ENCODE measurements at places on chromosomes 1 and 21.

DNA sequence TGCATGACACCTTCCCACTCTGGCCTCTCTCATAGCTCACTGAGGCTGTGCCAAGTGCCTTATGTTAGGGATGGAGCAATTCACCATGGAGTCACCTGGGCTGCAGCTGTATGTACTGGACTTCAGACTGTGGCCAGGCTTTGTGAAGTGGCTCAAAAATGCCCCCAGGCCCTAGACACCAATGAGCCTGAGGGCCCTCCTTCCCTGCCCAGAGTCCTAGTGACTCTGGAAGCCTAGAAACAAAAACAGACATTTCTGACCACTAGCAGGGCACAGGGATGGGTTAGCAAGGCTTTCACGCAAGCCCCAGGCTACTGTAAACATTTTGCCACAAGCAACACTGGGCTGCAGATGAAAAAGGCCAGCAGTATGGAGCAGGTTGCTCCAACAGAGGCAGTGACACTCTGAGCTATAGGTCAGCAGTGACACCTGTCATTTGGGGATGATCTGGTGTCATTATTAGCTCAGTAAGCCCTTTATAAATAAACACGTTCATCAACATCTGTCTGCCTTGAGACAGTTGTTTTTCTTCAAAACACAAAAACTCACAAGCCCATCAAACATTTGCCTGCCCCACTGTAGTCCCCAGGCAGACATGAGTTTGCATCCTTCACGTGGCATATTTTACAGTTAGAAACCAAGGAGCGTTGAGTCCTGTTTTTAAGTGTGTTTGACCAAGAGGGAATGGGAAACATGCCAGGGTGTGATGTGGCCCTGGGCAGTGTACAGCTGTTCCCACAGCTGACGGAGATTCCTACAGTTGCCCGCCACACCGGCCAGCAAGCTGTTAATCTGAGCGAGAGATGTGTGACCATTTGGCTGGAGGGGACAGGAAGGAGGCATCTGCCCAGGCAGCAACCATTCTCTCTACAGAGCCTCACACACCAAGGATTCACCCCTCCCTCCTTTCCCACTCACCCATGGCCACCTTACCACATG lies 66.8 kb downstream of the KCNN3 start:
- H3K4me3 ChIP-seq = no peak overlapping the region
- H3K27ac ChIP-seq = no peak overlapping the region
- DNase-seq = no peak

- H3K4me3 ChIP-seq = no peak overlapping the region
- H3K4me1 ChIP-seq = peaks cover 3% of the 10 kb centered on the region
- no peak for DNase-seq
Observed at GRCh38 chr21:28624626-28625025, 368.1 kb downstream of the LTN1 start.

- no peaks in the 10 kb centered on the region for H3K27me3 ChIP-seq
- peaks cover 44% of the 10 kb centered on the region for H3K36me3 ChIP-seq
- no peak overlapping the region for H3K4me3 ChIP-seq
- H3K4me1 ChIP-seq = peaks cover 34% of the 10 kb centered on the region
- peak overlapping the region; percentile 80 for H3K27ac ChIP-seq
Observed at GRCh38 chr1:115655306-115655663, 13.5 kb downstream of the VANGL1 start.

GRCh38 chr1:182166750-182167149 lies 105.2 kb upstream of the ZNF648 start:
- no peak overlapping the region for H3K27ac ChIP-seq
- no peaks in the 10 kb centered on the region for H3K36me3 ChIP-seq
- no peaks in the 10 kb centered on the region for H3K4me1 ChIP-seq
- peaks cover 5% of the 10 kb centered on the region for H3K27me3 ChIP-seq
- no peak for DNase-seq
- H3K4me3 ChIP-seq = no peak overlapping the region

GRCh38 chr1:54816951-54817350 lies 15.8 kb upstream of the TTC22 start:
- H3K4me1 ChIP-seq = peaks cover 6% of the 10 kb centered on the region
- no peak overlapping the region for H3K4me3 ChIP-seq
- H3K27ac ChIP-seq = no peak overlapping the region
- DNase-seq = no peak

GRCh38 chr1:246565751-246566127 lies 322 bp downstream of the TFB2M start:
- peaks cover 35% of the 10 kb centered on the region for H3K4me1 ChIP-seq
- peak overlapping the region; percentile 99 for H3K4me3 ChIP-seq
- no peak for DNase-seq
- H3K27me3 ChIP-seq = no peaks in the 10 kb centered on the region
